Progenitor cell of endocrine pancreas (in vitro differentiated cells): ENCODE measurements at places on chromosomes 2 and 18. TPM values are rescaled to one million over a fixed set of nuclear protein-coding genes. Genes with fewer than 3 reads are reported as not detected.

DNA sequence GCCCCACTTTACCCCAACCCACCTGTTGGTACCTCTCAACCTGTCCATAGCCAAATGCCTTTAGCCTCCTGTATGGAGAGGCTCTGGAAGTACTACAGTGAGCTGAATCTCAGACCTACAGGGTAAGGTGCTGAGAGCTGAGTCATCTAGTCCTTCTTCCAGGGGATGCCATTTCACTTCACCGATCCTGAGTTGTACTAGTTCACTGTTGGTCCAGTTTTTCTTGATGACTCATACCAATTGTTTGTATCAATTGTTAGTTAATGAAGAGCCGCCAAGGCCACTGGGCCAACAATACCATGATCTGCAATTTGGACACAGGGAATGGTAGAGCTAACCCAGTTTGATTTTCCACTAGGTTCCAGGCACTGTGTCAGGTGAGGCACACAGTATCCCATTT, 257.0 kb downstream of the CLIP4 start:
- DNase-seq, result no peak

DNA sequence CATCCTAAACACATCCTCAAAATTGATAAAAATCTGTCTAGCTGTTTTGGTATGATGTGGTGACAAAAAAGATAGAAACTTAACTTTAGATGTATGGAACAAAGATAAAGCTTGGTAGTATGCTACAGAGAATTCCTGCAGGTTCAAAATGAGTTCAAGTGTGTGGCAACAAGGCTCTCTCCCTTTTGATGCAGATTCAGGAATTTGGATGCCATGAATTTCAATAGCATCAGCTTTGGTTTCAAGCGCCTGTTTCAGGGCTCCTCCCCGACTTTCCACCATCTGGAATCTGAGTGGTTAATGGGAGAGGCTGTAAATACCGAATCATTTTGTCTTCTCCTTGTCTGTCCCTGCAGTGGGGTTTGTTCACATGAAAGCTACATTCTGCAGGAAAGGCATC, 180.6 kb downstream of the MTX2 start:
- no peak for DNase-seq

DNA sequence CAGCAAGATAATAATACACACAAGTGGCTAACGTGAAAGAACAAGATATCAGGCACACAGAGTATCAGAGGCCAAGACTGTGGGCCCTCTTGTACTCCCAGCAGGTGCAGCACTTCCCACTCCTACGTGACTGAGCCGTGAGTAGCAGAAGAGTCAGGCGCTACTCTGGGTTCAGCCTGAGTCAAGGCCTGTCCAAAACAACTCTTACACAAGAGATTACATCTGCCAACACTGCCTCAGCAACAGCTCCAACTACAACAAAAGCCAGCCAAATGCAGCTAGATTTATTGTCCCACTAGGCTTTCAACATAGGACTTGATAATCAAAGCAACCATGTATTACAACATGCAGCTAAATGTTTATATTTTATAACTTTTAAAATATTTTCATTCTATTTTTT, 56.2 kb downstream of the ITSN2 start:
- DNase-seq, result no peak

DNA sequence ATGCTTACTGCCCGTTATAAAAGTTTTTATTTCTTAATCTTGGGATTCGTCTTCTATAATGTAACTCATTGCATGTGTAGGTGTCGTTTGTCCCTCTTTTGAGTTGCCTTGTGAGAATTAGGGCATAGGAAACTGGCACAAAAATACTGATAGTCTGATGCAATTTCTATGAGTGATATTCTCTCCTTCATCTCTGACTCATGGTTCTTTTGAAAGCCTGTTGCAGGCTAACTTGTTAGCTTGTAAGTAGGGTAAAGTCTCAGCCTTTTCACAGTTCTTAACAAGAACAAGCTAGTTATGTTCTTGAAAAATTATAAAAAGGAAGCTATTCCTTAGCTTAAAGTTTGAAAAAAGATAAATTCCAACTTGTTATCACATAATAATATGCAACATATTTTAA, 1085.4 kb upstream of the NRXN1 start:
- no peak for DNase-seq

GRCh38 chr18:72100465-72101004, 443.6 kb downstream of the CBLN2 start:
- no peak for DNase-seq

GRCh38 chr2:10452312-10452711, 4.2 kb upstream of the ODC1 start:
- no peak for DNase-seq

GRCh38 chr2:60992985-60993392, 24.5 kb upstream of the PEX13 start:
- DNase-seq, result no peak

DNA sequence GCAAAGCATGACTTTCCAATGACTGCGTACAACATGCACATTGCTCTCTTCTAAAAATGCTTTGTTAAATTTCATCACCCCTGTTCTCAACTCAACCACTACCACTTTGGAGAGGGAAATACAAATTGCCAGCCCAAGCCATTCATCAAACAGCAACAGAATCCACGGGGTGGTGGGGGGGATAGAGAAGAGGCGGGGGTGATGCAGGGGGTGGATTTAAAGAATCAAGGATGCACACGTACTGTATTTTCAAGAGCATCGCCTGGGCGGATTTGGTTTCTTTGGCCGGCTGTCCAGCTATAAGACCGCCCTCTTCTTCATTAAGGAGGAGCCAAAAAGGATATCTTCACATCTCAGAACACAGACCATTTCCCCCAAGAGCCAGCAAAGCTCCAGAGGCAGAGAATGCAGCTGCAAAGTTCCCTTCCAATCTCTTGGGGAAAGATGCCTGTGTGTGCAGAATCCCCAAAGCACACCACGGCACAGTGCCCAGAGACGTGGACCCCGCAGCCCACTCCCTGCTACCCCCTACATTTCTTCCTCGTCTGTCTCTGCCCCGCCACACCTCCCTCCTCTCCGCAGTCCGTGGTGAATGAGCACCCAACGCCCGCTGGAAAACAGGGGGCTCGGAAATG, 977 bp downstream of the SLC8A1 start:
- no peak for DNase-seq

DNA sequence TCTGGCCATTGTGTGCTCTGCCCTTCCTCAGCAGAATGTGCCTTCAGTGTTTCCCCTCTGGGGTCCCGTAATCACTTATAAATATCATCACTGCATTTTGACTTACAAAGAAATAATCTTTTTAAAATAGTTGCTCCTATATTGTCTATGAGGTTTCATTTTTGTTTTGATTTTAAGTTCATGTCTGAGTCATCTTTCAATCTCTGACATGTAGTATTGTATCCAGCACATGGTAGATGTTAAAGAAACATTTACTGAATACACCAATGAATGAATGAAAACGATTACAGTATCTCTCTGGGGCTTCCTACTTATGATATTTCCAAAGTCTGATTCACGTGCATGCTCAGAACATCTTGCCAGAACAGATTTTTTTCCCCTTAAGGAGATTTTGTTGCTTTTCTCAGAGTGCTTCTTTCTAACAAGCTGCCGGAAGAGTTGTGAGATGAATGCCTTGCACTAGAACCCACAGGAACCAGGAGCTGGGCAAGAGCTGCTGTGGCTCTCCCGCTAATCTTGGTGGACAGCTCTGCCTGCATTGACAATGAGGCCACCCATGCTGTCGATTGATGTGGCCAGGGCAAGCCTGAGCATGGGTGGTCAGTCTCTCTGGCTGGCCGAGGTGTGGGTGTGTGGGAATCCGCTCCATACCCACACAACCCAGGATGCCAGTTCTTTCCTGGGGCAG, 199.4 kb downstream of the CYRIA start:
- no peak for DNase-seq

DNA sequence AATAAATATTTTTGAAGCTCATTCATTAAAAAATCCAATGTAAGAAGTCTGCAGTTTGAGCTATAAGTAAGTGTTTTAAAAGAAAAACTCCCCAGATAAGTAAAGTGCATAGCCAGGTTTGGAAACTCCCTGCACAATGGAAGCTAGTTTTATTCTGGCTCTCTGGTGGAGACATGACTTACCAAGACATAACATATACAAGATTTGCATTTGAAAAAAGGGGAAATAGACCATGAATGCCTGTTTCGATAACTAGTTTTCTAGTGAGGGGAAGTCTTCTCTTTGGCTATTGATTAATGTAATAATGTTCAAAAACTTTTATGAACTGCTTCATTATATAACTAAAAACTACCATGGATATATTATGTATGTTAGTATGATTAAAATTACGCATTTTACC, 435.2 kb downstream of the ARHGAP15 start:
- no peak for DNase-seq

GRCh38 chr2:101820519-101820918, 123.0 kb downstream of the MAP4K4 start:
- DNase-seq, result no peak

Gene REEP1
- total RNA-seq, result 12.0 and 14.2 TPM in 2 replicates

Gene PUS10
- 7.1 and 8.2 TPM in 2 replicates for total RNA-seq

Gene IL37
- not detected in 2 replicates for total RNA-seq

Gene FMNL2
- total RNA-seq, result 99.5 and 108 TPM in 2 replicates

Gene RAPGEF4
- 8.6 and 11.9 TPM in 2 replicates for total RNA-seq
